ENCODE measurements at places on chromosomes 3 and 15.

GRCh38 chr3:183697123-183697609 is 431 bp upstream of the YEATS2 start:
- no peak for DNase-seq

GRCh38 chr3:73511571-73512525 is 112.9 kb downstream of the PDZRN3 start:
- peak; percentile 25 for DNase-seq

- DNase-seq = no peak
These were observed 4.7 kb downstream of the SELENOS start for GRCh38 chr15:101272584-101272983.

GRCh38 chr3:58647381-58648141 is 19.0 kb downstream of the FAM3D start:
- DNase-seq = no peak

DNA sequence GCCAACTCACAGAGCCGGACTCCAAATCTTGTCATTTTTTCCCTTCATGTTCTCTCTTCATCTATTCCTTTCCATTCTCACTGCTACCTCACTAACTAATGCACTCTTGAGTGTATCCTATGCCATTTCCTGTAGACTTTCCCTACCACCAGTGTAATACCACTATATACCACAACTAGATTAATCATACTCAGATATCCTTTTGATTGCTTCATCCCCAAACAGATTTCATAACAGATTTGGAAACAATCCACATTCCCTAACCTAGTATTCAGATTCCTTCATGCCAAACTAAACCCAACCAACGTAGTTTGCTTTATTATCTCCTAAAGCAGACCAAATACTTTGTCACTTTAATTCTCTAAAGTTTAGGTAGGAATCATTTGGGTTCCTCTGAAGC is 2.6 kb upstream of the PLOD2 start:
- no peak for DNase-seq

GRCh38 chr15:33724321-33725036 is 243.8 kb upstream of the CHRM5 start:
- DNase-seq = no peak

- no peak for DNase-seq
These were observed 514 bp upstream of the PPP4R2 start for GRCh38 chr3:72996121-72996472.

DNA sequence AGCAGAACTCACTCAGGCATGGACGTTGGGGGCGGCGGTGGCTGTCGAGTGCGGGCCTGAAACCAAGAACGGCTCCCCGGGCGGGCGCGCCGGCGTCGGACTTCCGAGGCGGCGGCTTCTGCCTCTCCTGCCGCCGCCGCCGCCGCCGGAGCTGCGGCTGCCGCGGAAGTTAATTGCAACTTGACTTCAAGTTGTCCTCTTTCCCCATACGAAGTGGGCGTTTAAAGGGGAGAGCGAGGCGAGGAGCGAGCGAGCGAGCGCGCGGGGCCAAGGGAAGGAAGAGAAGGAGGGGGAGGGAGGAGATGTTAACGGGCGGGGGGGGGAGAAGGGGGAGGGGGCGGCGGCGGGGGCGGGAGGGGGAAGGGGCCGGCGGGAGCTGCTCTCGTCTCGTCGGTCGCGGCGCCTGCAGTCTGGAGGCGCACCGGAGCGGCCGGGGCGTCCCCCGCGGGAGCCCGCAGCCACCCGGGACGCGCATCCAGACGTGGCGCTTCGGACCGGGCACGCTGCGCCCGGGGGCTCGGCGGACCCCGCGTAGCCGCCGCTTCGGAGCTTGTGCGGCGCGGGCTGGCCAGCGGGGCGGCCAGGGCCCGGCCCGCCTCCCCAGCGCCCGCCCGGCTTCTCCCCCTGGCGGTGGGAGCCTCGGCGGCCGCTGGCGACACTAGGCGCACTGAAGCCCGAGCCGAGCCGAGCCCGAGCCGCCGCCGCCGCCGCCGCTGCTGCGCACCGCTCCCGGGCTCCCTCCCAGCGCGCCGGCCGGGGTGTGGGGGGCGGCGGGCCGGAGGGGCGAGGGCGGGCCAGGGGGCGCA is 19.7 kb upstream of the SATB1 start:
- peak; percentile 92 for DNase-seq

DNA sequence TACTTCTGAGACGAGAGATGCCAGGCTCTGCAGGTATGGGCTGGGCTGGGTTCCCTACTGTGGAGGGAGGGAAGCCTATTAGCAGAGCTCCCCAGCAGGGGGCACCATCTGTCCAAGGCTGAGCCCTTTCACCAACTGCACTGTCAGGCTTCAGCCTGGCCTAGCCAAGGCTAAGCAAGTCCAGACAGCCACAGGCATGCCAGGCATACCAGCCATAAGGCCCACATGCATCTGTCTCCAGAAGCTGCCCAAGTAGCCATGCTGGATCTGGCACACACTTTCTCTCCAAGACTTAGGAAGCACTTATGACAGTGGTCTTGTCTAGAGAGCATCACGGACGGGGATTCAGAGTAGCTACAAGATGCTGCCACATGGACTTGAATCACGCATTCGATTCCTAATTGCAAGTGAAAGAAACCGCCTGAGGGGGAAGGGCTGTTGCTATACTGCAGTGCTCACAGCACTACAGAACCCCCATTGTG is 28.3 kb downstream of the RUVBL1 start:
- peak; percentile 75 for DNase-seq

GRCh38 chr3:114498539-114499370 is 204.9 kb downstream of the TIGIT start:
- peak; percentile 36 for DNase-seq

GRCh38 chr3:62134061-62134496 is 239.3 kb downstream of the FEZF2 start:
- DNase-seq = no peak

GRCh38 chr3:53142986-53143385 is 12.8 kb upstream of the RFT1 start:
- no peak for DNase-seq

GRCh38 chr3:41464401-41464800 is 265.1 kb downstream of the CTNNB1 start:
- DNase-seq = no peak

DNA sequence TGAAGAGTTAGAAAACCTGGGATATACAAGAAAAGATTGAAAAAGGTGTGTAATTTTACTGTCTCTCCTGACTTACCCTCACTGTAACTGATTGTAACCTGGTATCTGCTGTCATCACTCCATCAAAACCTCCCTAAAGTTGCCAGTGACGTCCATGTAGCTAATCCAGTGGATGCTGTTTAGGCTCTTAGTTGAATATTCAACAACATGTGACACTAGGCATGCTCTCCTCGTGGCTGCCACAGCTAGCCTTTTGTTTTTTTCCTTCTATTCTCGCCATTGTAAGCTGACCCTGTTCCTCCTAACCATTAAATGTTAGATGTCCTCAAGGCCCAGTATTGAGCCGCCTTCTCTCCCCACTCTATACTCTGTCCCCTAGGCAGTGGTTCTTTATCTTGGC is 41.6 kb downstream of the GADL1 start:
- no peak for DNase-seq

- no peak for DNase-seq
These were observed 29.4 kb downstream of the ABTB1 start for GRCh38 chr3:127702151-127702578.

DNA sequence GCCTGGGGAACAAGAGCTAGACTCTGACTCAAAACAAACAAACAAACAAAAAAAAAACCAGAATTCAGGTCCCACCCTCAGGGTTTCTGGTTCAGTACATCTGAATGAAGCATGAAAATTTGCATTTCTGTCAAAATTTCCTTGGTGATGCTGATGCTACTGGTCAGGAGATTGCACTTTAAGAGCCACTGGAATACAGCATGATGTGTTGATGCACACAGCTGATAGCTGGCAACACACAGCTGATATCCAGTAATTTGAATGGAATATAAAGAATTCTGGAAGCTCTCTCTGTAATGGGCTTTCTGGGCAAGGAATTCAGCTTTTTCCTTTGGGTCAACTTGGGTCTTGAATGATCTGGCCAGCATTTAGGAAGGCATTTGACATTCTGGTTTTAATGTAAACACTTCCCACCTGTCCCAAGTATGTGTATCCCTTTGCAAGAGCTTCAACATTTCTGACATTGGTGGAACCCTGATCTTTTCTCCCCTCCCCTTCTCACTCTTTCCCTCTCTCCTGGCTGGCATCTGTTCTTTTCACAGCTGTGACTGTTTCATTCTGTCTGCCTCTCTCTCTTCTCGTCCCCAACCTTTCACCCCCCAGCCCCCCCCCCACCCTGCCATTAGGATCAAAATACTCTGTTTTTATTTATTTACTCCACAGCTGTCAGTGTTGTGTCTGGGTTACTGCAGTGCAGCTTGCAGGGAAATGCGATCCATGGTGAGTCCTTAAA is 189.5 kb downstream of the TPRG1 start:
- DNase-seq = no peak

DNA sequence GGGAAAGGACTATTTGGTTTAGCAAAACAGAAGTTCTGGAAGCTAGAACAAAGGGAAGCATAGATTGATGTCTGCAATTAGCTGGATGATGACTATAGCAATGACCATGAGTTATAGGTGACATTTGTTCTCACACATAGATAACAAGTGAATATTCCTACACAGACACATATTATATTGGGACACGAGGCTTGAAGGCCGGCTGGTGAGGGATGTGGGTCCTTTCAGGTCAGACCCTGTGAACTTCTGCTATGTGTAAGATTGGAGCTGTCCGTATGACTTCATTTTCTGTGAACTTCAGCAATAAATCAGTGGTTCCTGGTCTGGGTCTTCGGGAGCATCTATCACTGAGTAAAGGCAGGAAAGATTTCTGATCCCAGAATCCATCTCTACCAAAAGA is 253.6 kb upstream of the CFAP20DC start:
- DNase-seq = no peak

- DNase-seq = peak; percentile 82
These were observed 15.8 kb downstream of the SOX2 start for GRCh38 chr3:181727341-181728032.

DNA sequence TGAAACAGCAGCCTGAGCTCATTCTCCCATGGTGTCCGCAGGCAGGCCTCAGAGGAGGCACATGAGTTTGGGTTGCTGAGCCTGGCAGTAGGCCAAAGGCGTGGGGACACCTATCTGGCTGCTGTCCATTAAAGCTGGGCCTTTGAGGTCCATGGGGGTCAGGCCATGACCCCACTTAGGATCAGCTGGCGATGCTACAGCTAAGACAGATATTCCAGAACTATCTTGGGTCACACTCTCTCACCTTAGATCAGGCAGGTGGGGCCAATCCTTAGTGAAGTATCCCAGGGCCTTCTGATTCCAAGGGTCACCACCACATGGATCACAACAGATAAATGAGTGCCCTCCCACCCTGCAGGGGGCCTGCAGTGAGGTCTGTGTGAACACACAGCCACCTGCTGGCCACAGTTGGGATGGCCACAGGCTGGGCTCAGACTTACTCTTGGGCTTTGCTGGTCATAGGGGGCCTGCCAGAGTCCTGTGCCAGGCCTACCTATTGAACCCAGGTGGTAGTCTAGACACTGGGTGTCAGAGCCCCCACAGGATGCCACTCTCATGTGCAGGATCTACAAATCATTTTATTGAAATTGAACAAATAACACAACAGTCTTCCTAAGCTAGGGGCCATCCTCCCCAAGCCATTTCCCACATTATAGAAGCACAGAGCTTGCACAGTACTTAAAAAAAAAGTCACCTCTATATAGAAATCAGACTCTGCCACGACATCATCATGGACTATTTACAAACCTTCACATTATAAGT is 2.0 kb upstream of the HYAL2 start:
- DNase-seq = peak; percentile 92

- DNase-seq = no peak
These were observed 23.1 kb downstream of the STIMATE start for GRCh38 chr3:52874160-52874701.

GRCh38 chr15:56327721-56328502 is 37.3 kb upstream of the TEX9 start:
- no peak for DNase-seq

- no peak for DNase-seq
These were observed 38.7 kb downstream of the TMEM45A start for GRCh38 chr3:100531093-100531492.

All from neural progenitor cell (in vitro differentiated cells).